ENCODE measurements at places on chromosomes 1 and 21.

GRCh38 chr1:214446772-214447556 lies 104.4 kb downstream of the PTPN14 start:
- DNase-seq = no peak

- DNase-seq = peak; percentile 5
Measured at GRCh38 chr1:34928699-34929496, 552 bp downstream of the DLGAP3 start.

GRCh38 chr1:247962911-247963588 lies 2.0 kb upstream of the OR2AK2 start:
- DNase-seq = no peak

GRCh38 chr1:205013683-205014367 lies 29.2 kb upstream of the CNTN2 start:
- no peak for DNase-seq

DNA sequence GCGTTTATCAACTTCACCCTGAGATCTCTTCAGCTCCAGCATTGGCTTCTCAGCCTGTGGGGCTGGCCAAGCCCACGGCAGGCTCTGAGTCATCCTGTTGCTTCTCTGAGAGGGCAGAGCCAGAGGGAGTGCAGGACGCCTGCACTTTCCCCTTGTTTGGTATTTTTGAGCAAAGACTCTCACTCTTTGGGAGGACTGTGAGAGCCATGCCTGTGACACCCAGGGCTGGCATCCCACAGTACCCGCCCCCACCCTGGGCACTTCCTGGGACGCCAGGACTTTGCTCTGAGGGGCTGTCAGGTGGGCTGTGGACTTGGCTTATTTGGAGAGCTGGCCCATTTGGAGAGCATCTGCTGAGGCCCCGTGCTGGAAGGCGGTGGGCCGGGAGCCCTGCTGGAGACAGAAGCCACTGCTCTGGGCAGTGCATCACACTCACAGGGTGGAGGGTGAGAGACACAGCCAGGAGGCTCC lies 37.4 kb downstream of the VANGL1 start:
- no peak for DNase-seq

- DNase-seq = no peak
Measured at GRCh38 chr1:241413386-241413785, 56.4 kb upstream of the RGS7 start.

- DNase-seq = no peak
Measured at GRCh38 chr1:178934546-178934945, 63.7 kb upstream of the ANGPTL1 start.

DNA sequence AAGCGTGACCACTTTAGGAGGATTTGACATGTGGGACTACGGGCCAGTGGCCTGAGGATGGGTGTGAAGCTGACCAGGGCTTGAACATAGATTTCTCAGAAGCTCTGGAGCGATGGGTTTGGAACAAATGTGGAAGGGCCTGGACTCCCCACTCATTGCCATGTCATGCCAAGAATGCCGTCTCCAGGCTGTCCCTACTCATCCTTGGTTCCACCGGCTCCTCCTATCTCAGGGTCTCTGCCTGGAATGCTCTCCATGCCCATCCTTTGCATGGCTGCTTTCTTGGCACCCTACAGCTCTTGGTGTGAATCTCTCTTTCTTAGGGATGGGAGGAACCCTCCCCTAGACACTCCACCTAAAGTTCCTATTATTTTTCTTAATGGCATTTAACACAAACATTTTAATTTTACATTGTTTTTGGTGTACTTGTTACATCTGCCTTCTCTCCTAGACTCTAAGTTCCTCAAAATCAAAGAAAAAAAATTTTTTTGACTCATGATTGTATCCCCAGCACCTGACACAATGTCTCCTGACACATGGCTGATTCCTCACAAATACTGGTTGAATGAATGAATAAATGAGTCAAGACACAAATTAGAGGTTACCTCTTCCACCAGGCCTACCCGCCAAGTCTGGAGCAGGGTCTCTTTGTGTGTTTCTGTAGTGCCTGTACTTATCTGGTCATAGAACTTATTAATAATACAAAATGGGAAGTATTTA lies 114.5 kb downstream of the OMA1 start:
- DNase-seq = no peak
